ENCODE measurements at places on chromosomes 4 and X.
A peak's percentile ranks its signal among the peaks of the same experiment; 100 is the strongest.

DNA sequence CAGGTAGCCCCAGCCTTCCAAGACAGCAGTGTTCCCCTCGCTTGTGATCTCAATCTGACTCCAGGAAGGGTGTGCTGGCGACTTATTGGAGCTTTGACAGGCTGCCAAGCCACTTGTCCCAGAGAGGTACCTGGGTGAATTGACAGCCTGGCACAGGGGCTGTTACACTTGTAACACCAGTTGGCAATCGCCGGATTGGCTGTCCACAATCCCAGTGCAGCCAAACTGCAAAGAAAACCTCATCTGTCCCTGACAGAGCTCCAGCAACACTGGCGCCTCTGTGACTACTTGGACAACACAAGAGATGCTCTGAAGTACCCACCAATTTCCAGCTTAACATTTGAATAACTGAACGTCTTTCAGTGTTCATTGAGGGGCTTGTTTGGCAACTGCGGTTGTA is 76.8 kb upstream of the PRPS1 start:
- DNase-seq: no peak

GRCh38 chr4:47120783-47121182 is 89.4 kb downstream of the GABRB1 start:
- no peak for DNase-seq

GRCh38 chr4:128820671-128821070 is 11.2 kb downstream of the JADE1 start:
- no peak for DNase-seq

DNA sequence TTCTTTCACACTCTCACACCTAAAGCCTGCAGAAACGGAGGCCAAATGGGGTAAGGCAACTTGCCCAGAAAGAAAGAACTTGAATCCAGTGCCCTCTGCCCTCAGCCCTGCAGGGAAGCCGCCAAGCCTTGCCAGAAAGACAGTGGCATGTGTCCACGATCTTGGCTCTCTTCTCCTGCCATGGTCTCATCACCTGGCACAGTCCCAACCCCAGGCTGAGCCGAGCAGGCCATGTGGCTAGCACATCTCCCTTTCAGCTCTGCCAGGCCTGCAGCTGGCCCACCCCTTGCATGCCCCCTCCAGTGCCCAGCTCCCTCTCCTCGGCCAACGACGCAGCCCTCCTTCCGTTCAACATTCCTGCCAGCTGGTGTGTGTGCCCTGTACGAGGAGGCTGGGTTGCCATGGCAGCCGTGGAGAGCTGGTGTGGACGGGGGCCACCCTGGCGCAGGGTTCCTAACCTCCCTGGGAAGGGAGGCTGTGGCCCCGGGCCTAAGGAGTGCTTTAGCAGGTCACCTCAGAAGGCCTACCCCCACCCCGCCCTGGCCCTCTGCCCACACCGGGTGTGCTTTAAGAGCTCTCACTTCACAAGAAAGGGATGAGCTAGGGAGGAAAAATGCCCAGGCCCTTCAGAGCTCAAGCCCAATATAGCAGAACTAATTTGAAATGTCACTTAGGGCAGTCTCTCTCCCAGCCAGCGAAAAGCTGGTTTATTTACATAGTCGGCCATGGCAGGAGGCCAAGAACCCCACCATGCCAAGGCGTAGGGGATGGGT is 73.0 kb upstream of the PJA1 start:
- DNase-seq: no peak

GRCh38 chr4:24146127-24146526 is 256.3 kb upstream of the PPARGC1A start:
- DNase-seq: no peak

DNA sequence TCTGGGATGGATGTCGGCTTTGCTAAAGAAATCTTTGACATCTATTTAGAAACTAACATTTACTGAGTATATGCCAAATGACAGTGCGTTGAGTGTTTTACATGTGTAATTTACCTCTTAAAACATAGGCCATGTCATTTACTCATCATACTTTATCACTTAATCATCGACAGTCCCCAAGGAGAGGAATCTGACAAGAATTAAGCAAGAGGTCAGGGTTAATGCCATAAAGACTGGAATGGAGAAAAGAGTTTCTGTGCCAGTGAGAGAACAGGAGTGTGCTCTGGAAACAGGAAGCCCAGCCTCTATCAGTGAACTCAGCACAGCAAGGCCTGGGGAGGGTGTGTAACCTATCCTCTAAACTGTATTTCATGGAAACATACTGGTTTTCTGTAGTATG is 28.0 kb upstream of the AMOT start:
- no peak for DNase-seq

- no peak for DNase-seq
Measured at GRCh38 chr4:127138586-127138985, 494.2 kb upstream of the INTU start.

- no peak for DNase-seq
Measured at GRCh38 chr4:19925516-19925915, 326.2 kb upstream of the SLIT2 start.

- no peak for DNase-seq
Measured at GRCh38 chrX:38919853-38920528, 118.7 kb downstream of the MID1IP1 start.

DNA sequence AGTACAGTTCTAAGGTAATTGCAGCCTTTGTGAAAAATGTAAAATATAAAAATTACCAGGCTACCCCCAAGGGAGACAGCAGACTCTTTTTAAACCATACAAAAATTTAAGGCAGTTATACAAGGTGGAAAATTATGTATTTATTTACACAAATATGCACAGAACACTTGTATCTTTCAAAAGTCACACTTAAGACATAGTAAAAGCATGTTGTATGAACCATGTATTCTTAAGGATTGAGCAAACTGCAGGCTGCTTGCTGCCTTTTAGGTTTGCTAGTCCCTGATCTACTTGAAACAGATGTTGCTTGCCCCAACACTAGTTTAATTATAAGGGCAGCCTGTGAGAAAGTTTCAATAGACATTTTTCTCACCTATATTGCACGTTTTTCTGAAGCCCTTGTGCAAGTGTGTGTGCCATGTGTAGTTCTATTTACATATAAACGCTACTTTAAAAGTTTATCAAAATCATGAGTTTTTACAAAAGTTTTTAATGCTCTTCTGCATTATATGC is 72.8 kb downstream of the PRSS12 start:
- DNase-seq: no peak

DNA sequence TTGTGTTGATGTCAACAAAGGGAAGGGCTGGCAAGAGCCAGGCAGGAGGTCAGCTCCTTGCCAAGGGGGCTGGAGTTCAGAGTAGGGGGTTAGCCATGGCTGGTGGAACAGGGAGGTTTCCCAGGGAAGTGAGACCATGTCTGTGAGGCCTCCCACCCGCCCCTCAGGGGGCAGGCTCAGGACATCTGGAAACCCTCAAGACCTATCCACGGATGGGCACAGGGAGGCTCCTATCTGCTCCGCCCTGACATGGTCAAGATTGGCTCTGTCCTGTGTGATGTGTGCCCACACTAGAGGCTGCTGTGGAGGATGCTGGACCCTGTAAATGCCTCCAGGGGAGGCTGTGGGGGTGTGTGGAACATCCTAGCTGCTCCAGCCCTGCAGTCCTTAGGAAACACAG is 8.0 kb upstream of the TMEM185A start:
- no peak for DNase-seq

DNA sequence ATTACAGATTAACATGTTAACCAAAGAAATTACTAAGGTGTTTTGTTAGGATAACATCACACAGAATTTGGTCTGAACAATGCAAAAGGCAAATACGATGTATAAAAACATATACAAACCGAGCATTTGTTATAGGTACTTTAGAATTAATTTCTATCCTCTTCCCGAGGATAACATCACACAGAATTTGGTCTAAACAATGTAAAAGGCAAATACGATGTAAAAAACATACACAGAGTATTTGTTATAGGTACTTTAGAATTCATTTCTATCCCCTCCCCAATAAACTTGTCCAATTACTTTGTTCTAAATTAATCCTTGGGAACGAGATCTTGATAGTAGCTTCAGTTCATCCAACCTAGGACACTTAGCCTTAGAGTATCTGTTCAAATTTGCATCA is 7.6 kb downstream of the HNRNPDL start:
- peak; percentile 33 for DNase-seq

- DNase-seq: no peak
Measured at GRCh38 chrX:115649461-115650063, 88.6 kb downstream of the PLS3 start.

DNA sequence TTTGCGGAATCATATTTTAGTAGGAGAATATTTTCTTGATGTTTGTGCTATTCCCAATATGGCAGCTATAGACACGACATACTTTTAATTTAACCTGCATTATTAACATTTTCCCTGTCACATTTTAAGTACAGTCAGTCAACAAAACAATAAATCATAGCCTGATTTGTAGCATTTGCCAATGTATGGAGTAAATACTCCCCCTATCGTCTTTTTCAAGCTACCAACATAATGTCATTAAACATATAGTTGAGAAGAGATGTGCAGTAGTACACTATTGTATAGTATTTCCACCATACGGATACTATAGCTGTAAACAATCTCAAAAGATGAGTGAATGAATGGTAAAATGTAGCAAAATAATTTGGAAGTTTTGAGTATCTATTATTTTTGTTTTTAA is 303.7 kb upstream of the MAGEB2 start:
- DNase-seq: no peak

- no peak for DNase-seq
Measured at GRCh38 chr4:60396341-60397049, 803.6 kb upstream of the ADGRL3 start.

GRCh38 chr4:61003301-61003700 is 196.8 kb upstream of the ADGRL3 start:
- no peak for DNase-seq

GRCh38 chr4:159287767-159288166 is 184.9 kb downstream of the RAPGEF2 start:
- DNase-seq: no peak

DNA sequence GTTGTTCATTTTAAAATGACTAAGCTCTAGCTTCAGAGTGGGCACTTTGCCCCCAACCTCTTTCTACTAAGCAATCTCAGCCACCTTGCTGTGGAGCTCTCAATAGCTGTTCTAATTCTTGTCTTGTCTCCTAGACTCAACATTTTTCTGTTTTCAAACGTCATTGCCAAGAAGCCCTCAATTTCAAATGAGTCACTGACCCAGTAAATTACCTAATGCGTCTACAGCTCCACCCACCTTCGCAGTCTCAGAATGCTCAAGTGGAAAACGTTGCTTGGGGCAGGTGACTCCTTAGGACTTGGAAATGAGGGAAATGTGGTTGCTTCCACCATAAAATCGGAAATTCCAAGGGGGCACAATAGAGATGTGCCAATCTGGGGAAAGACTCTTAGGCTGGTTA is 59.0 kb downstream of the ING2 start:
- DNase-seq: no peak

- DNase-seq: peak; percentile 59
Measured at GRCh38 chr4:151117371-151117962, 18.0 kb downstream of the RPS3A start.

DNA sequence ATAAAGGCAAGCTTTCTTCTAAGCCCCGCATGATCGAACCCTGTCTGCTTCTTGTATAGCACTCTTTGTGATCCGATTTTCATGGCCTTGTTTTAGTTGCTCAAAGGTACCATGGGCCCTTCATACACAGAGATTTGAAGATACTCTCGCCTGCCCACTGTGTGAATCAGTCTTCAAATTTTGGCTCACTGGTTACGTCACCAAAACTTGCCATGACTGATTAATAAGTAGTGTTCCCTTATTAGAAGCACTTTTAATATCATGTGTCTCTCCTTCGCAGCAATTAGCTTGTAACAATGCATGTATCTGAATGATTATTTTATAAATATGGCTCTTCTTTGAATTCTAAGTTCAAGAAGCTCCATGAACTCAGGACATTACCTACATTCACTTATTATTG is 880.5 kb downstream of the STPG2 start:
- DNase-seq: no peak

- DNase-seq: no peak
Measured at GRCh38 chr4:170374770-170375169, 285.0 kb upstream of the AADAT start.

GRCh38 chrX:13144927-13145655 is 100.7 kb upstream of the FAM9C start:
- DNase-seq: no peak

GRCh38 chr4:25842229-25842845 is 20.5 kb downstream of the SEL1L3 start:
- peak; percentile 42 for DNase-seq

DNA sequence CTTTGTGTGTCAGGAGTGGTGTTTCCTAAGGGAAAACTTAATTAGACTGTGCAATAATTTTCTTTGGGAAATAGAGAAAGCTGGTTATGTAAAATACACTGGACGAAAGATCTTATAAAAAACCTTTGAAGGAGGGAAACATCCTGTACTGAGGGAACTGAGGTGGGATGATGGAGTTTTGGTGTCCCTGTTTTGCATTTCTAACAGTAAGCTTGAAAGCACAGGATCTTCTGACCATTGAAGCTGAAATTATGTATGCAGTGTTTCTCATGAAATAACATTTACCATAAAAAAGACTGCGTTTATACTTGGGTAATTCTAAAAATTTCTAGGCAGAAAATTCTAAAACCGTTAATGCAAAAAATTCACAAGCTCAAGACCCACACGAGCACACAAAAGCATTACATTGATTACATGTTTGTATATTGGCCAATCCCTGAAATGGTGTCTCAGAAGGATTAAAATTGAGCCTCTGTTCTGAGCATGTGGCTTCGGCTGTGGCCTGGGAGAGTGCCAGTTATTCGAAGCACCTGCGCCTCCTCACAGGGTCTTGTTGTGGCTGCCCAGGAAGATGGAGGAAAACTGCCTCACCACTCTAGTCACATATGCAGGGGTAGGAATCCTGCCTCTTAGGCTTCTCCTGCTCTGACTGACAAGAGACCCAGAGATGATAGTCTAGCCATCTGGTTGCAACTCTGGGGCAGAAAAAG is 49.5 kb downstream of the JADE3 start:
- no peak for DNase-seq

GRCh38 chr4:159269116-159269515 is 166.2 kb downstream of the RAPGEF2 start:
- no peak for DNase-seq

DNA sequence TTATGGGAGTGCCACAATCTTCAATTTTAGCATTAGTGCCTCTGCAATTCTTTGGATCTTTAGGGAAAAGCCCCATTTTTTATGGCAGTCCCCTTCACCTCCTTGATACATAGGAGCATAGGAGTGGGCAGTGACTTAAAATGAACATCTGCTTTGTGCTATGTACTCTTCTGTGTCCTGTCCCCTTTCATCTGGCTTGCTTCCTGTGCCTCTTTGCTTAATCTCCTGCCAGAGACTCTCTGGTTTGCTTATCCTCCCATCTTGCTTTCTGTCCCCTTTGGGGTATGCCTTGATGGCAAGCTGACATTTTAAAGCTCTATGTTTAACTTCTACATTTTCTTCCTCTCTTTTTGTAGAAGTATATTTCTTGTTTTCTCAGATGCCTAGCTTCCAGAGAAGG is 12.3 kb downstream of the PGK1 start:
- no peak for DNase-seq

DNA sequence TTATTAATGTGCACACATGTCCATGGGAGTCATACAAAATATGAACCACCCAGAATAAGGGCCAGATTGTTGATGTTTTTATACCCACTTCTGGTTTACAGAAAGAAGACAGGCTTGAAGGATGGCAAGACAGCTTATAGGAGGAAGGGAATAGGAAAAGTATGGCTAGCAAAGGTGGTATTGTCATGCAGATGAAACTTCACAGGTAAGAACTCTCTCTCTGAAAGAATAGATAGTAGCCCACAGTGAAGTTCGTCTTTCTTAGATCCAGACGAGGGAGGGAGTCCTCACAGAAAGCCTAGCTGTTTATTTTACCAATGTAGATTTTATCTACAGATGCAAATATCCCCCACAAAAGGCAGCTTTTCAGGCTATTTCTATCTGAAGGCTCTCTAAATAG is 43.7 kb upstream of the SPIN4 start:
- DNase-seq: no peak
